ENCODE measurements at places on chromosomes 6 and 20.

DNA sequence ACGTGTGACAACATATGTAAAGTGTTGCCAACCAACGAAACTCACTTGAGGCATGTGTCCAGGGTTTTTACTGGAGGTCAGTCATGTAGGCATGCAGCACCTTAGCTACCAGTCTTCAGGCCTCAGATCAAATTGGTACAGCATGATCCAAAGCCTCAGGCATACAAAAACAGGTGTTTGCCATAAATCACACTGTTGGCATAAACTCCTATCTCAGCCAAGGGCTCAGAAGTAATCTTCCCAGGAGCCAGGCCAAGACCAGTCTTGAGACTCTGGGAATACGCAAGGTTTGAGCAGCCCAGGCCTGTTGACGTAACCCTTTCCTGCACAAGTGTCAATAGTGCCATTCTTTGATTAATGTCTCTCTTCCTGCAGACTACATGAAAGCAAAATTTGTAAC, 163.5 kb downstream of the PRL start:
- DNase-seq = no peak

DNA sequence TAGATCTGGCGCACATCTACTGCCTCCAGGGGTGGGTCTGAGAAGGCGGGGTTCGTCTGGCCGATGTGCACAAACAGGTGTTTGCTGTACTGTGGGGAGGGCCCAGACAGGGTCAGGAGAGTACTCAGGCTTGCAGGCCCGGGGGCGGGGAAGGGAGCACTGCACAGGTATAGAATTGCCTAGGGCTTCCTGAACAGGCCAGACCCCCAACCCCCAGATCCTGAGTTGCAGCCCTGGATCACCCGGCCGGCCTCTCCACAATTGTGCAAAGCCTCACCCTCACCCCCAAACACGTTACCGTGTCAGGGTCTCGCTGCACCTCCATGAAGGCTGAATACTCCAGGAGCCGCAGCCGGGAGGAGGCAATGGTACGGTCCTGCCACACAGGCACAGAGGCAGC, 7.8 kb downstream of the RPL10A start:
- no peak for DNase-seq

DNA sequence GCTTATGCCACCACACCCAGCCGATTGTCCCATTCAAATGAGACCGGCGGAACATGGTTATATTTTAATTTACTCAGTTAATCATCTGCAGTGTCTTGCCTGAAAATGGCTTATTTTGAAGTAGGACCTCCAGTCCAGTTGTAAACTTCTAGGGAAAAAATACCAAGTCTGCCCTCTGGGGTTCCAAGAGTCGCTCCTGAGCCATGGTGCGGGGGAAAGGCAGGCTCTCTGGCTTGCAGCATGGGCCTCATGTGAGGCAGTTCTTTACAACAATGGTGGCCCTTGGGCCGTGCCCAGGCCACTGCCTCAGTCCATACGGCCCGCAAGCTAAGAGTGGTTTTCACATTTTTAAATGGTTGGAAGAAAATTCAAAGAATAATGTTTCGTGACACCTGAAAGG, 62.7 kb upstream of the XRN2 start:
- DNase-seq = no peak

- no peak for DNase-seq
Observed at GRCh38 chr6:134138226-134138975, 86.0 kb upstream of the SLC2A12 start.

DNA sequence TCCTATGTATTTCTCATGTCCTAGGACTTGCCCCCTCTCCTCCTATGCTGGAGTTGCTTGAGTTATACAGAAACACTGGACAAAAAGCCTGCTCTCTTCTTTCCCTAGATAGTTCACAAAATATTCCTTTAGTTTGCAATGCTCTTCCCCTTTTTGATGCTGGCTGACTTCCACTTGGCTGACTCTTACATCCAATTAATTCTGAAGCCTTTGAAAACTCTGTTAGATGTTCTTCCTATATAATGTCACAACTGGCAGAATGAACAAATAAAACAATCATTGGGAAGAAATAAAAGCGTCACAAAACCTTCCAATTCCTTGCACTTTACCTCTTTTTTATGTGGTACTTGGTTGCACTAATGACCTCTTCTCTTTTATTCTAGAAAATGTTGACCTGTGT, 253.8 kb upstream of the CITED2 start:
- DNase-seq = no peak

GRCh38 chr20:4108495-4109306, 93.3 kb upstream of the RNF24 start:
- DNase-seq = peak; percentile 74

DNA sequence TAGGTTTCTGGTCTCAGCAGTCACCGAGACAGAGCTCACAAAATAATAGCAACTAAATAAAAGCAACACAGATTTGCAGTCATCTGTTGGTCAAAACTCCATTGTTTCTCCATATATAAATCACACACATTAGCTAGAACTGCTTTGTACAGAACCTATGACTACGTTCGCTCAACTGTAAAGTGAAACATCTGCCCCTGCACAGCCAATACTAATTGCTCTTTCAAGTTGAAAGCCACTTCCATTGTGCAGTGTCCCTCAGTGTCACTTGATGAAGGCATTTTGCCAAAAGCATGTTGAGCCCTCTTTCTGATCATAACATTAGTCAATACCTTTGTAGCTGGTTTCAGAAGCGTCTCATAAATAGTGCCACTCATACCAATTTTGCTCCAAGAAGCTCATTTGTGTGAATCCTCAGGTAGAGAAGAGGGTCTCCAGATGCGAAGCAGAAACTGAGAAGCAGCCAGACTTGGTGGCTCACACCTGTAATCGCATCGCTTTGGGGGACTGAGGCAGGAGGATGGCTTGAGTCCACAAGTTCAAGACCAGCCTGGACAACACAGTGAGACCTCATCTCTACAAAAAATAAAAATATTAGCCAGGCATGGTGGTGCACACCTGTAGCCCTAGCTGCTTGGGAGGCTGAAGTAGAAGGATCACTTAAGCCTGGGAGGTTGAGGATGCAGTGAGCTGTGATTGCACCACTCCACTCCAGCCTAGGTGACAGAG, 68.9 kb downstream of the PERP start:
- peak; percentile 8 for DNase-seq

DNA sequence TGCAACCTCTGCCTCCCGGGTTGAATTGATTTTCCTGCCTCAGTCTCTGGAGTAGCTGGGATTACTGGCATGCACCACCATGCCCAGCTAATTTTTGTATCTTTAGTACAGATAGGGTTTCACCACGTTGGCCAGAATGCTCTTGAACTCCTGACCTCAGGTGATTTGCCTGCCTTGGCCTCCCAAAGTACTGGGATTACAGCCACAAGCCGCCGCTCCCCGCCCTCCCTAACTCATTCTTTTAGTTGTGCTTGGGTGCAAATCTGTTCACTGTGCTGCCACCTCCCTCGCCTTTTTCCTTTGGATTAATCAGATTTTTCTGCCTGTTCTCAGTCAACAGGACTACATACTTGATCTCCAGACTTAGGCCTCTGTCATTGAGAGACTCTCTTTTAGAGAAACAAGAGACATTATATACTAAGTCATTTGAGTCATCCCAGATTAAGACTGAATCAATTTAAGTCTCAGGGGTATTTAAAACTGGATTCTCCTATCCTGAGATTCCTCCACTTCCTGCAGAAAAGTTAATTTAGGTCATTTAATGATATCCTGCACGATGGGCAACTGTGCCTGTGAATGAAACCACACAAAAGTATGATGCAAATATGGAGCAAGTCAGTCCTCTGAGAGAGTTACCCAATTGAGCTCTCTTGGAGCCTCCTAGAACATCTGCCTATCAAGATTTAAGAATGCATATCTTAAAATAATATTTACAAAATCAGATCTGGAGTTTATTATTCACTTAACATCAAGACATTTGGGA, 136.1 kb upstream of the THEMIS start:
- DNase-seq = no peak

DNA sequence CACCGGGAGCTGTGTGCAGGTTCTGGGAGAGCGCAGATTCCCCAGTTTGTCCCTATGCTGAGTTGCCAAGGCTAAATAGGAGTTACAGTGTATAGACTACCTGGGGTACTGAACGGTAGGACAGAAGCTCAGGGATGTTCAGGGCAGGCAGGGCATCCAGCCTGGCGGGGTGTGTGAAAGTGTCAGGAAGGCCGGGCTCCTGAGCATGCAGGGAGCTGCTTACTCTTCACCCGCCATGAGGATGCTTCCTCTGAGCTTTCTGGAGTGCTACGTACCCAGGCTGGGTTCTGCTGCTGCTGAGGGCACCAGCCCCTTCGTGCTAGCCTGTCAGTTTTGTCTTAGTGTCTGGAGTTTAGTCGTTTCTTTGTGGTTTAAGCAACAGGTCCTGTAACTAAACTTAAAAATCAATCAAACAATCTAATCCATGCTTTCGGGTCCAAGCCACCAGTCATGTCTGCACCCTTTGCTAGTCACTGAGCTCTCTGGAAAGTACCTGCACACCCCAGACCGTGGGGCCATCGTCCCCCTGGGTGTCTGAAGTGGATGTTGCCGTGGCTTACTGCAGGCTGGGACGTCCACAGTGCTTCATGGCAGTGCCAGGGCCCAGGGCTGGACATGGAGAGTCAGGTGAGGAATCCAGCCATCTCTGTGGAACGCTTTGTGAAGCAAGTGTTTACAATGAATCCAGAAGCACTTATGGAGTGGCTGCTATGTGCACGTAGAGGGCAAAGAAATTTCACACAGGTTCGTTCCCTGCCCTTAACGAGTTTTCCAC, 220.3 kb upstream of the SNX9 start:
- no peak for DNase-seq

DNA sequence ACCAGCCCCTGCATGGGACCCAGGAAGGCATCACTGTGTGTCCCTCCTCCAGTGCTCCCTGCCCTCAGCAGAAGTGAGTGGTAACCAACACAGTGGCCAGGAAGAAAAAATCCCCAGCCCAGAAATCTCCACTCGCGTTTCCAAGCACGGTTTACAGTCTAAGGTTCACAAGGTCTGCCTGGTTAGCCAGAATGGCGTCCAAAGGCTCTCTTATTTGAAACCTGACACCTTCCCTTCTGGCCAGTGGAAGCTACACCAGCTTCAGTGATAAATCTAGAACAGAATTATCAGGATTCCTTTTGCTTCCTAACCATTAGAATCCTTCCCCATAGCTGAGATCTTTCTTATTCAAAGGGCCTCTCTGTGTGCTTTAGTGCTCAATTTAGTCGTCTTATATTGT, 9.2 kb downstream of the LY86 start:
- no peak for DNase-seq

Data from NCI-H1436 (cell line).